H7 (cell line): ENCODE measurements at places on chromosomes 2 and 18. TPM values are rescaled to one million over a fixed set of nuclear protein-coding genes. Genes with fewer than 3 reads are reported as not detected.

TMEM178A gene
- 7.1 and 8.1 TPM in 2 replicates for total RNA-seq

LDLRAD4 gene
- total RNA-seq: 21.0 and 23.9 TPM in 2 replicates

CFAP221 gene
- 0.07 and 0.37 TPM in 2 replicates for total RNA-seq

- DNase-seq: peak; percentile 90
These were observed 345.1 kb downstream of the DYSF start for GRCh38 chr2:71798266-71799012.

ATP6V1B1 gene
- total RNA-seq: 0.14 TPM in 1 of 2 replicates, not detected in the other

GRCh38 chr2:190678444-190679162 lies 29.7 kb downstream of the NAB1 start:
- DNase-seq: no peak

DSC3 gene
- 0.73 and 1.2 TPM in 2 replicates for total RNA-seq

DNA sequence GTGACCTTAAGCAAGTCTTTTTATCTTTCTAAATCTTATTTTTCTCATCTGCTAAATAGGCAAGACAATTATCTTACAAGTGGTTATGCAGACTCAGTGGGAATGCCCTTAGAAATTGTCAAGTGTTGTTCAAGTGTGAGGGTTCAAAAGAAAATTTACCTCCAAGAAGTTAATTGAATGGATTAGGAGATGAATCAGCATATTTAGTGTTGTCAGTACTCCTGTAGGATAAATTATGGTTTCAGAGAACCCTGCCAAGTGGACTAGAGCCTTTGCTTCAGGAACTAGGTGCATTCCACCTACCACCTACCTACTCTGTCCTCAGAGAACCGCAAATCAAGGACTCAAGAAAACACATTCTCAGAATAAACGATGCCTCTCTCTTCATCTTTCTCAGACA lies 69.8 kb upstream of the KCTD1 start:
- DNase-seq: no peak

DNA sequence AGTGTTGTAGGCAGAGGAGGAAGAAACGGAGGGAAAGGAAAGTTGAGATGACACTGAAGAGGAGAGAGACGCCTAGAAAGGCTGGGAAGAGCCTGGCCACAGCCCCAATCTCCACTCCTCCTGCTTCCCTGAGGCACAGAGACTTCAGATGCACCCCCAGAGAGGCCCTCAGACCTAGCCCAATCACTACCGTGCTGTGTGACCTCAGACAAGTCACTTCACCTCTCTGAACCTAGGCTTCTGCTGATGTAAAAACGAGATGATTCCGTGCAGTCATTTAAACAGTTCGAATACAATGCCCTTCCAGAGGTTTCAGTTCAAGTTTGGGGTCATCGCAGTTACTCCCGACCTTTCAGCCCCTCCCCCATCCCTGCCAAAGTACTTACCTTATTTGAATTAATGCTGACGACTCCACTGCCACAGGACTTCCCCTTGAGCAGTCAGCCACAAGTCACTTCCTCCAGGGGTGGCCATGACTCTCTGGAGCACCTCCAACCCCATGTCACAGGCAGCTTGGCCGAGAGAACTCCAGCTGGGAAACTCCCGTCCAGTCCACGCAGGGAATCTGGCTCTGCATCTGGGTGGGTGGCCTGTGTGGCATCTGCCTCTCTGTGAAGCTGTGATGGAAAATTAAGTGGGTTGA lies 105.2 kb upstream of the ID2 start:
- peak; percentile 20 for DNase-seq

- no peak for DNase-seq
These were observed 62.1 kb upstream of the NFE2L2 start for GRCh38 chr2:177326591-177326990.

RAB6C gene
- not detected in 2 replicates for total RNA-seq

ERCC3 gene
- total RNA-seq: 38.1 and 38.4 TPM in 2 replicates

- DNase-seq: peak; percentile 94
These were observed at the start of the genes ORMDL1 and PMS1 for GRCh38 chr2:189783927-189784867. Gene ORMDL1, minus strand, starts transcription at chr2:189784339. Its CDS starts 1,744 bp downstream, at chr2:189782595. Gene PMS1, plus strand, starts transcription at chr2:189784450. Its CDS starts 7,360 bp downstream, at chr2:189791810.

GRCh38 chr2:33516456-33516995 lies 40.1 kb downstream of the RASGRP3 start:
- DNase-seq: no peak

GRCh38 chr2:120189189-120189588 lies 34.0 kb downstream of the TMEM185B start:
- DNase-seq: no peak

GRCh38 chr2:140801311-140801710 lies 1329.5 kb downstream of the LRP1B start:
- no peak for DNase-seq
